Tibial nerve (tissue), 4 donors: ENCODE measurements at places on chromosomes 3 and 15. TPM values are rescaled to one million over a fixed set of nuclear protein-coding genes. Genes with fewer than 3 reads are reported as not detected.

Gene SLC22A14
- total RNA-seq, result not detected

Gene EFCAB12
- total RNA-seq, result 0.63 TPM

Gene ZNF385D
- total RNA-seq, result 5.9 TPM

Gene ACTL6A
- total RNA-seq, result 52.5 TPM

Gene ETV5
- 10.4 TPM for total RNA-seq

DNA sequence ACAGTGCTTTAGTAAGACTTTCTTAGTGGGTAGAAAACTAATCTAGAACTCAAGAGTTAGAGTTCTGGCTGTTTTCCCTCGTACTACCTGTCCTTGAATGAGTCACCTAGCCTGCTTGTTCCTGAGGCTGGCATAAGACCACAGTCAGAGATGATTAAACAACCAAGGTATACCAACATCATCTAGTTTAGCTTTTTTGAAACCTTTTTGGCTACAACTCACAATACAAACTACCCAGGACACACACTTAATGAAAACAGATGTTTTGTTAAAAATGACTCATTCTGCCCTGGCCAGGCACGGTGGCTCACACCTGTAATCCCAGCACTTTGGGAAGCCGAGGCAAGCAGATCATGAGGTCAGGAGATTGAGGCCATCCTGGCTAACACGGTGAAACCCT, 4.6 kb downstream of the MCCC1 start:
- no peak overlapping the region for H3K4me3 ChIP-seq
- H3K36me3 ChIP-seq, result peaks cover 39% of the 10 kb centered on the region
- no peak for DNase-seq
- no peaks in the 10 kb centered on the region for H3K27me3 ChIP-seq
- H3K4me1 ChIP-seq, result peaks cover 11% of the 10 kb centered on the region
- no peak overlapping the region for H3K27ac ChIP-seq

DNA sequence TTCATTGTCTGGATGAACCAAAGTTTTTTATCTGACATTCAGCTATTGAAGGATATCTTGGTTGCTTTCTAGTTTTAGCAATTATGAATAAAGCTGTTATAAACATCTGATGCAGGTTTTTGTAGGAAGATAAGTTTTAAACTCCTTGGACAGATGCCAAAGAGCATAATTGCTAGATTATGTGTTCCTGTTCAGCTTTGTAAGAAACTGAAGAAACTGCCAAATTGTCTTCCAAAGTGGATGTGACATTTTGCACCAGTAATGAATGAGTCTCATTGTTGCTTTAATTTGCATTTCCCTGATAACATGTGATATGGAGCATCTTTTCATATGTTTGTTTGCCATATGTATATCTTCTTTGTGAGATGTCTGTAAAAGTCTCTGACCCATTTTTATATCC, 239.9 kb upstream of the TTC14 start:
- H3K36me3 ChIP-seq, result no peaks in the 10 kb centered on the region
- no peak for DNase-seq
- no peaks in the 10 kb centered on the region for H3K27me3 ChIP-seq
- no peaks in the 10 kb centered on the region for H3K4me1 ChIP-seq
- H3K27ac ChIP-seq, result no peak overlapping the region
- H3K4me3 ChIP-seq, result no peak overlapping the region

DNA sequence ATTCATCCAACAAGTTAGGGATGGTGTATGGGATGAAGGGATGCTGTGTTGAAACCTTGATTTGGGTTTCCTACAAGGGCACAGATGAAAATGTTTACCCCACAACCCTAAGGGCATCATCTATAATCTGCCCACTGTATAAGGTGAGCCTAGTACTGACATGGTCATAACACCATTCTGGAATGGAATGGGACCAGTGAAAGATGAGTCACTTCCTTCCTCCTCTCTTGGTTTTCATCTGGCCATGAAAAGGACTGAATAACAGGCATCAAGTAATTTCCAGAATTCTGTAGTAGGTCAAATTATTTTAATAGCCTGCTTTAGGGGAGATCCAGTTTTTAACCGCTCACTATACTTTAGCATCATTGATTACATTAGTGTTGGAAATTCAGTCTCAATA, 538.6 kb downstream of the NR2F2 start:
- H3K27me3 ChIP-seq, result no peaks in the 10 kb centered on the region
- H3K36me3 ChIP-seq, result no peaks in the 10 kb centered on the region
- no peaks in the 10 kb centered on the region for H3K4me1 ChIP-seq
- no peak overlapping the region for H3K4me3 ChIP-seq
- no peak overlapping the region for H3K27ac ChIP-seq

DNA sequence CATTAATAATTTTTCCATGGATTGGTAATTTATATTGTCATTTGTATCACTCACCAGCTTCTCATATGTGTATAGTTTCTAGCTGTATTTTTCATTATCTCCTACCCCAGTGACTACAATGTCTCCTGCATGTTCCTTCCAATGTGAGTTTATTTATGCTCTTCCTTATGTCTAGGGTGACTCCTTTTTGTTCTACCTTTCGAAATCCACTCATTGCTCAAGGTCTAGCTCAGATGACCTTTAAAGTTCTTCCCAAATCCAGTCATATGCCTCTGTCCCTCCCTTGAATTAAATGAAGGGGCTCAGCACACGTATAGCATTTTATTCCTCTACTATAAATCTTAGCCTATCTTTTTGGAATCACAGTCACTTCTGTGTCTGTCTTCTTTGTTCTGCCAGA, 53.0 kb downstream of the TMEM45A start:
- no peak for DNase-seq
- H3K4me3 ChIP-seq, result no peak overlapping the region
- H3K27ac ChIP-seq, result no peak overlapping the region
- no peaks in the 10 kb centered on the region for H3K36me3 ChIP-seq
- H3K27me3 ChIP-seq, result no peaks in the 10 kb centered on the region

- H3K4me3 ChIP-seq, result no peak overlapping the region
- no peaks in the 10 kb centered on the region for H3K27me3 ChIP-seq
- no peaks in the 10 kb centered on the region for H3K36me3 ChIP-seq
- H3K27ac ChIP-seq, result peak overlapping the region; percentile 86
- peaks cover 69% of the 10 kb centered on the region for H3K4me1 ChIP-seq
These were observed 6.6 kb downstream of the CSPG4 start for GRCh38 chr15:75705854-75706681.

DNA sequence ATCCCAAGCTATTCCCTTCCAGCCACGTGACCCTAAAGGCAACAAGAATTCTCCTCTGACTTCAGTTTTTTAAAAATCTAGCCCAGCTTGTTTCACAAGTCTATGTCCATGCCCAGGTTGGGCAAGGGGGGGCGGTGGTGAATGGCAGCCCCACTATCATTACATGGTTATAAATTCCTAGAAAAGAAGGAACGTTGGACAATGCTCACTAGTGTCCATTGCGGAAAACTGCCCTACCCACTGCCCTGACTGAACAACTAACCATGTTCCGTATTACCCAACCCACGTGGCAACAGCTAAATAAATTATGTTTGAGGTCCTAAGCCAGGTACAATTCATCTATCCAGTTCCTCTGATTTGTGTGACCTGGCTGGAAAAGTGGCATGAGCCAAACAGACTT, 8.7 kb upstream of the TAFA4 start:
- H3K27me3 ChIP-seq, result no peaks in the 10 kb centered on the region
- H3K4me1 ChIP-seq, result no peaks in the 10 kb centered on the region

DNA sequence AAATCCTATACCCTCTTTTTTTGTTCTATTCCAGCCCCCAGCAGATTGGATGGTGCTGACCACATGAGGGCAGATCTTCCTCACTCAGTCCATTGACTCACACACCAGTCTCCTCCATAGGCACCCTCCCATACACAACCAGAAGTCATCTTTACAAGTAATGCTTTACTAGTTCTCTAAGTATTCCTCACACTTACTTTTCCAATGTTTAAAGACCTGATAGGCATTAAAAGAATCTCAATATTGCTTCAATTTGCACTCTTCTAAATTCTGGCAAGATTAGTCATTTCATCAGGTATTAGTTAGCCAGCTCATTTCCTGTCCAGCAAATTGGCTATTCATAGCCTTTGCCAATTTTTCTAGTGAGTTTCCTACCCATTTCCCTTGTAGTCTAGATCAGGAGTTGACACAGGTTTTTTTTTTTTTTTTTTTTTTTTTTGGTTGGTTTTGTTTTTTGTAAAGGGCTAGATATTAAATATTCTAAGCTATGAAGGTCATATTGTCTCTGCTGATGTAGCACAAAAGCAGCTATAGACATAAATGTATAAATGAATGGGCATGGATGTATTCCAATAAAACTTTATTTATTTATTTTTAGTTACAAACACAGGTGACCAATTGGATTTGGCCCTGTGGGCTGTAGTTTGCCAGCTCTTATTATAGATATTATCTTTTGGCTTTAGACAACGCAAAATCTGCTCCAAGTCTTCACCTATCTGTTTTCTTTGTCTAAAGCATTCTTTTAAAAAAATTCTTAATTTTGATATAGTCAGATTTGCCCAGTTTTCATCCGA, 76.1 kb downstream of the ABHD5 start:
- no peak for DNase-seq
- H3K4me3 ChIP-seq, result no peak overlapping the region
- H3K27ac ChIP-seq, result no peak overlapping the region
- no peaks in the 10 kb centered on the region for H3K36me3 ChIP-seq

DNA sequence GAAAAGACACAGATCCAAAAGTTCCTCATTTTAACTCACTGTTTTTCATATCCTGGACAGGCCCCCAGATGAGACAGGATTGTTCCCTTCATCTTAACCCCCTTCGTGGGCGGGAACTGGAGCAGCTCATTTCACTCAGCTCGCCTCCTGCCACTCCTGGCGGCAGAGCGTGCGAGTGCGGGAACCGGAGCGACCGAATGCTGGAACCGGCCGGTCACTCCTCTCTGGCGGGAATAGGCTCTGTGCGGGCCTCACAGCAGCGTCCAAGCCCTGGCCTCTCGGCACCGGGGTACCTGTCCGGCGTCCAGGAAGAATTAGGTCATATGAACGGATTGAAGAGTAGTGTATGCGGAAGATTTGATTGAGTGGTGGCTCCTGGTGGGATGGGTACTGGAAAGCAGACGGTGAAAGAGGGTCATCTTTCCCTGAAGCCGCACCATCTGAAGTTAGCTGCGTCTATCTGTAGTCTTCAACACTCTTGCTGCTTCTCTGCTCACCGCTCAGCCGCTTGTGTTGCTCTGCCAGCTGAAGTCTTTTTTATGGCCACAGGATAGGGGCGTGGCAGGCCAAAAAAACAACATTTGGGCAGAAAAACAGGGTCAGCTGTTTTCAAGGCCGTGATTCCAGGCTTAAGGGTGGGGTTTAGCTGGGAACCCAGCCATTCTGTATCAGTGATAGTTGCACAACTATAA, 42.3 kb upstream of the FXR1 start:
- peaks cover 20% of the 10 kb centered on the region for H3K4me1 ChIP-seq
- no peak overlapping the region for H3K27ac ChIP-seq
- H3K36me3 ChIP-seq, result no peaks in the 10 kb centered on the region

DNA sequence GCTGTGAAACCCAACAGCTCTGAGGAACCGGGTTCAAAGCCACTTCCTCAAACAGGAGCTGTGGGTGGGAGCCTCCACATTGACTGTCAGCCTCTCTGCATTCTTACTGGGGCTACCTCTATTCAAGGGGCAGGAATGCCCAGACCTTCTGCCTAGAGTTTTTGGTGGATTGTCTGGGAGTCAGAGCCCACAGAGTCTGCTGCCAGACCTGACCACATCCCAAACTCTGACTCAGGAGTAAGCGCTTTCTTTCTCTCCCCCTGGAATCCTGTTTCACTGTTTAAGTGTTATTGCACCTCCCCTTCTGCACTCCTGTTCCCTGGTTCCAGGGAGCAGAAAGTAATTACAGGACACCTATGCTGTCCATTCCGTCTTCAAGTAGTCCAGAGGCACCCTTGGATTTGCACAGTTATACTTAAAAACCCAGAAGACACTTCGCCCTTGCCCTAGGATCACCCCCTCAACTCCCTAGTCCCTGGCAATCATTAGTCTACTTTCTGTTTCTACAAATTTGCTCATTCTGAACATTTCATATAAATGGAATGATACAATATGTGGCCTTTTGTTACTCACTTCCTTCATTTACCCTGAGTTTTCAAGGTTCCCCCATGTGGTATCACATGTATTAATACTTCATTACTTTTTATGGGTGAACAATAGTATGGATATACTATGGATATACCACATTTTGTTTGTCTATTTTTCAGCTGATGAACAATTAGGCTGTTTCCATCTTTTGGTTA, 37.9 kb upstream of the TJP1 start:
- H3K4me3 ChIP-seq, result no peak overlapping the region
- no peaks in the 10 kb centered on the region for H3K36me3 ChIP-seq
- H3K27me3 ChIP-seq, result no peaks in the 10 kb centered on the region
- H3K27ac ChIP-seq, result no peak overlapping the region
- DNase-seq, result no peak

- H3K36me3 ChIP-seq, result no peaks in the 10 kb centered on the region
- H3K27ac ChIP-seq, result no peak overlapping the region
- DNase-seq, result no peak
- no peaks in the 10 kb centered on the region for H3K4me1 ChIP-seq
- no peak overlapping the region for H3K4me3 ChIP-seq
These were observed 46.8 kb downstream of the SST start for GRCh38 chr3:187623285-187623814.

DNA sequence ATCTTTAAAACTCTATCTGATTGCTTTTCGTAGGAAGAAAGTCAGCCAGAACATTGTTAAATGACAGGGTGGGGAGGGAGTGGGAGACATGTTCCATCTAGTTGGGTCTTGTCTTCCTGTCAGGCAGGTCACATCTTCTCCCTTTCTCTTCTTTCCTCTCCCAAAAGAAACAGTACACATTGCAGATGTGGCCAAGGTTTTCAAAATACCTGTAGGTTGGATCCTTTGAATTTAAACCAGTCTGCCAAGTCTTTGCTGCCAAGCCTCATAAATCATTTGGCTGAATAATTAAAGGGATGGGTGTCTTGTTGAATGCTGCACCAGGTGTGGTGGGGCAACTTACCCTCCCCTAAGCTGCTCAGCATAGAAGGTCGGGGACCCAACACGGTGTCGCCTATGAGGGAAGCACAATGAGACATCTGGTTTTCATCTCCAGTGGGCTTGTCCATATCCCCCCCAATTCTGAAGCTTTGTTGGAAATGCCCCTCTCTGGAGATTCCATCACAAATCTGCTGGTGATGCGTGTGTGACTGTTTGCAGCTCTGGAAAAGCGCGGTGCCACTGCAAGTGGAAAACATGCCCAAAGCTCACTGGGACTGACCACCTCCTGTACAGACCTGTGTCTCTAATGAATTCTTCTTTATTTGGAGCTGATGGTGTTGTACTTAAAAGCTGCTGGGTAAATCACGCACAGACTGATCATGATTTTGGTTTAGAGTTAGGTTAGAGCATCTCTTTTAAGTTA, 112.6 kb downstream of the FILIP1L start:
- DNase-seq, result no peak
- H3K4me1 ChIP-seq, result peaks cover 10% of the 10 kb centered on the region
- H3K27ac ChIP-seq, result no peak overlapping the region
- no peaks in the 10 kb centered on the region for H3K36me3 ChIP-seq

DNA sequence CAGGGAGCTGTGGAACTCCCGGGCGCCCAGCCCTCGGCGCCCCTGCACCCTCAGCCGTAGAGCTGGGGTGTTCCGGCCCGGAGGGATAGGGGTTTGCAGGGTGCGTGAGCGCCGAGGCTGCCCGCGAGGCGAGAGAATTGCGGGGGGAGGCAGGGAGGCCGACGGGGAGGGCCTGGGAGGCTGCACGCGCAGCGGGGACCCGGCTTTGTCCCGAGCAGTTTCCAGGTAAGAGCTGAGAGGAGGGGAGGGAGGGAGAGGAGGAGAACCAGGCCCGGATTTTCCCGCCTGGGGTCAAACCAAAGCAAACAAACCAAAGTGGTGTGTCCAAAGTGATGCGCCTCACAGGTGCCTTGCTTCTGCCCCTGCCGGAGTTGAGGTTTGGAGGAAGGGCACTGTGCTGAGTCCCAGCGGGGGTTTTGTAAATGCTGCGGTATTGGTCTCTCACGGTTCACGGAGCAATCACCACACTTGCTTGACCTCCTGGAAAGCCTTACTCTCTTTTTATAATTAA, 146.4 kb downstream of the TJP1 start:
- no peaks in the 10 kb centered on the region for H3K36me3 ChIP-seq
- DNase-seq, result no peak
- H3K4me1 ChIP-seq, result peaks cover 6% of the 10 kb centered on the region
- H3K27ac ChIP-seq, result peak overlapping the region; percentile 59
